ENCODE measurements at places on chromosomes 2 and 18.

- DNase-seq = no peak
These were observed 35.6 kb upstream of the TCF4 start for GRCh38 chr18:55623626-55624025.

DNA sequence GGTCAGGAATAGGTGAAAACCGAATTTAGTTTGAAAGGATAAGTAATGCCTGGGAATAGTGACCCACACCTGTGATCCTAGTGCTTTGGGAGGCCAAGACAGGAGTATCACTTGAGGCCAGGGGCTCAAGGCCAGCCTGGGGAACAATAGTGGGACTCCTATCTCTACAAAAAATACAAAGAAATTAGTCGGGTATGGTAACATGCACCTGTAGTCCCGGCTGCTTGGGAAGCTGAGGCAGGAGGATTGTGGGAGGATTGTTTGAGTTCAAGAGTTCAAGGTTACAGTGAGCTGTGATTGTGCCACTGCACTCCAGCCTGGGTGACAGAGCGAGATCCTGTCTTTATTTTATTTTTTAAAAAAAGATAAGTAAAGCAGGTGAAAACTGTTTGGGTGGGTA lies 3.8 kb upstream of the MYO1B start:
- no peak for DNase-seq

- no peak for DNase-seq
These were observed 287.9 kb upstream of the EPAS1 start for GRCh38 chr2:46009315-46009714.

DNA sequence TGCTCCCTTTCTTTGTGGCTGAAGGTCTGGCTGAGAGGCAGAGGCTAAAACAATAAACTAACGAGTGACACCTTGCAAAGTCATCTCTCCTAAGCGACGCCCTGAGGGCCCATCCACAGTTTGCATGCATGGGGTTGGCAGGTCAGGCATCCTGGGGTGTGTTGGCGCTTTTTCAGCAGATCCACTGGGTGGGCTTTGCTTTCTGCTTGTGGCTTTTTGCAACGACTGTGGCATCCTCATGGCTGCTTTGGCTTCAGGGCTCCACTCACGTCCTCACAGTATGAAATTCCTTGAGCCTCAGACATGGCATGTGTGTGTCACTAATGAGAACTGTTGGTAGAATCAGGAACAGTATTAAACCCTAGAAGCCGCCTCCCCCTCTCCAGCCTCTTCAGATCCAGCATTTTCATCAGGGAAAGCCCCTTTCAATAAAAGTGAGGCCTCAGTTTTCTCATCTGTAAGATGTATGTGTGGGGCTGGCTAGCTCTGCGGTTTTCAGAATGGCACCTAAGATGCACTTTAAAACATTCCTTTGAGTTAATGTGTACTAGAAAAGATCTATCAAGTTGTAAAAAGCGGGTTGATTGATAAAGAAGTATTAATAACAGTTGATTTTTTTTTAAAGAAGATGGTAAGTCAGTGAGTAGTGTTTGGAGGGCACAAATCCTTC lies 72.5 kb downstream of the SH3BP4 start:
- DNase-seq = no peak

GRCh38 chr2:203453858-203454451 lies 81.1 kb downstream of the RAPH1 start:
- DNase-seq = no peak

DNA sequence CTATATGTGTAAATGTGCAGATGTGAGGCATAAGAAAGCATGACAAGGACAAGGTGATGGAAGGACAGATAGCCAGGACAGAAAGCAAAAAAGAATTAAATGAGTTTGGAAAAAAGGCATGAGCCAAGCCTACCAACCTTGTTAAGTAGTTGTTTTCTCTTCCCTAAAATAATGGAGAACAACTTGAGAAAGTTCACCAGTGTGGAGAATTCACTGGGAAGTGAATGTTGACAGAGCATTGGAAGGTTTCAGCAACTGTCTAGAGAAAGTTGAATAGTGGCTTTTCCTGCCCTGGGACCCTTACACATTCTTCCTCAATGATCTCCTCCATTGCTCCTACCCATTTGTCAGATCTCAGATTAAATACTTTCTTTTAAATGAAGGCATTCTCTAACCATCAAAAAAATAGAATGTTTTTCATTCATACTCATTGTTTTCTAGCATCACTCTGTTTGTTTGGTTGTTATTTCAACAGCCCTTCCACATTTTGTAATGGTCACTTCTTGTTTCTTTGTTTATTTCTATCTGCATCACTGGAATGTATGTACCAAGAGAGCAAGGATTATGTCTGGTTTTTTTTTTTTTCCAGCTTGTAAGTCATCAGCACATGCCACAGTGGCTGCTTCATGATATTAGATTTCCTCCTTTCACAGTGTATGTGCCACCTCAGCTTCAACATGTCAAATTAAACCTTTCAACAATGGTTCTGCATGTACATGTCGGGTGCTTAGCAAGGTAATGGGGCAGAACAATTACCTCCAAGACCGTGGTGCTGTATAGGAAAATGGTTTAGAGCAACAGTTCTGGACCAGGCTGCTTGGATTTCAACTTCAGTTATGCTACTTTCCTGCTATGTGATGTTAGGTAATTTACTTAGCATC lies 586.0 kb upstream of the VRK2 start:
- no peak for DNase-seq

- no peak for DNase-seq
These were observed 29.0 kb downstream of the LPIN1 start for GRCh38 chr2:11775384-11775783.

DNA sequence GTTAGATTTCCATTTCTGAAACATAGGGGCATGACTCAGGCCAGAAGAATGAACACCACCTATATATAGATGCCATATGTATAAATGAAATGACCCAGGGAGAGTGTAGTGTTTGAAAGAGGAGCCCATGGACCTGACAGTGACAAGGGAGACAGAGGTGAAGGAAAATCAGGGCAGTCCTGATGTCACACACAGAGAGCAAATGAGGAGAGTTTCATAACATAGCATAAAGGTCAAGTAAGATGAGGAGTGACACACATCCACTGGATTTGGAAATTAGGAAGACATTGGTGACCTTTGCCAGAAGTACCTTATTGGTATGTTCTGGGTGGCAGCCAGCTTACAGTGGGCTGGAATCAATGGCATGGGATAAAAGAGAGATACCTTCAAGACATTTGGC lies 276.7 kb downstream of the ZNF385B start:
- DNase-seq = no peak

GRCh38 chr2:236644502-236644911 lies 74.9 kb downstream of the ACKR3 start:
- DNase-seq = no peak

- no peak for DNase-seq
These were observed 8.2 kb downstream of the ADRA2B start for GRCh38 chr2:96108151-96108540.

DNA sequence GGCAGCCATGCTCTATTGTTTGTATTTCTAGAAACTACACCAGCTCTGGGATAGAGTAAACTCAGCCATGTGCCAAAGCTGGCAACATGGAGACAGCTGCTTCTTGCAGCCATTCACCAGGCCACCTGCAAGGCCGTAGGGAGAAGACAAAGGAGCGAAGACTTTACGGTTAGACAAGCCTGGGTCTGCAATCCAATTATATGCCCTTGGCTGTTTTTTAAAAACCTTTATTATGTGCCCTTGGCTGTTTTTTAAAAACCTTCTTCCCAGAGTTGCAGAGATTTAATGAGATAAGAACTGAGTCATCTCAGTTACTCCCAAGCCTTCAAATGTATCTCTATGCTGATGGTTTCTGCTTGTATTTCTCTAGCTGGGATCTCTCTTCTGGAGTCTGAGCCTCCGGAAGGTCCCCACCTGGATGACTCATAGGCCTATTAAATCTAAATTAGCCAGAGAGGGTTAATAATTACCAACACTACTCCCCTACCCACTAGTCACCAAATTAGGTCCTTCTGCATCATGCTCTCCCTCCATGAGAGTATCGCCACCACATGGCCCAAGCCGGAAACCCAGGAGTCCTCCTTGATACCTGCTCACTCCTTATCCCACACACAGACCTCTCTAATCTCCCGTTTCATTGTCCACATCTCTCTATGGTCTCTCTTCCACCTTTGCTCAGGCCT lies 17.5 kb upstream of the DPP4 start:
- DNase-seq = no peak

DNA sequence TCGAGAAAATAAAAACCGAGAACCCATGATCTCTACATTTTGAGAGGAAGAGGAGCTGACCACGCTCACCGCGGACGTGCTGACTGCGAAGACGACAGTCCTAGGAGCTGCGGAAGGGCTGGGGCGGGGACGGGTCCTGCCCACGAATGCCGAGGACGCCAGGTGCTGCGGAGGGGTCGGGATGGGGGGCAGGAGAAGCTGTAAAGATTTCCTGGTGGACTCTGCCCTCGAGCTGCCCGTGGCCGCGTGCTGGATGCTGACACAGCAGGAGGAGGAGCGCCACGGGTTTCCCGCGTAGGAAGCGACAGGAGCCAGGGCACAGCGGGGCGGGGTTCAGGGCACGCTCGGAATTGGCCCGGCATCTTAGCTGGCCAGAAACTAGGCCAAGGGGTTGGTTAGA lies 22.2 kb downstream of the ZSCAN30 start:
- DNase-seq = no peak

GRCh38 chr2:767440-767839 lies 90.2 kb upstream of the TMEM18 start:
- no peak for DNase-seq

DNA sequence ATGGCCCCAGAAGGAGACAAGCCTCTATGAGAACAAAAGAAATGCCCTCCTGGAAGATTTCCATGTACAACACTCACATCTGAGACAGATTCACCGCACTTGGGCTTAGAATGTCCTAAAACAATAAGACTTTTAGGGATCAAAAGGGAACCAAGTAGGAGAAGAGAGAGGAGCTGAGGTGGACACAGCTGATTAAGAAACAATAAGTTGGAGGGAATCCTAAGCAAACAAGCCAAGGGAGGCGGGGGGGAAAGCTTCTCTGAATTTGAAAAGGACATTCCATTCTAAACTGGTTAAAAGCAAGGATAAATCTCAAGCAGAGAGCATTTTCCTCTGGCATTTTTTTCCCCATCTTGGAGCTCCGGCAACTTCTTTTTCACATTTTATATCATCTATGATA lies 9.9 kb downstream of the ACVR1 start:
- DNase-seq = no peak

- DNase-seq = no peak
These were observed 172.4 kb downstream of the ZNF516 start for GRCh38 chr18:76322686-76323085.

GRCh38 chr2:44075541-44075940 lies 79.8 kb upstream of the LRPPRC start:
- DNase-seq = no peak

GRCh38 chr2:100013892-100014677 lies 128.3 kb downstream of the AFF3 start:
- DNase-seq = no peak

- DNase-seq = no peak
These were observed 7.7 kb upstream of the DSG3 start for GRCh38 chr18:31439807-31440325.

DNA sequence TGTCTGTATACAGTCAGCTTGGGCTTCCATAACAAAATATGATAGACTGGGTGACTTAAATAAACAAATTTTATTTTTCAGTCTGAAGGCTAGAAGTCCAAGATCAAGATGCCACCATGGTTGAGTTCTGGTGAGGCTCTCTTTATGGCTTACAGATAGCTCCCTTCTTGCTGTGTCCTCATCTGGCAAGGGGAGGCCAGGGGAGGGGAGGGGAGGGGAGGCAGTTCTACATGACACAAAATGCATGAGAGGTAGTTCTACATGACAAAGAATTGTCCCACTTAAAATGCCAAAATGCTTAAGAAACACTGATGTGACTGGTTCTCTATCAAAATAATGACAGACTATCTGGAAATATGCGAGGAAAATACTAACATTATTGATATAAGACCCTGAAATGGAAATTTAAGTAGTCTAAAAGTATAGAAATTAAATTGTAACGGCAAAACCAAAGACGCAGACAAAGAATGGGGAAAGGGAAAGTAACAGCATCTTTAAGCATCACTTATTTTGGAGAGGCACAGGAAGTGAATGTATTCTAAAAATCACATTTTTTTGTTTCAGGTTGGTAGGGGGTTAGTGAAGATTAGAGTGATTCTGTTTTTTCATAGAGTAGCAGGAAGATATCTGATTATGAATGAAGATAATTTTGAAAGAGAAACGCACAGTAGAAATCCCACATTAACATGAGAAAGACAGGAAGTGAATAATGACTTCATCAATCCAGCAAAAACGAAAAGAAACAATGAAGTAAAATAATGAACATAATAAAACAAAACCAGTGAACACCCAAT lies 131.4 kb downstream of the STRN start:
- no peak for DNase-seq

DNA sequence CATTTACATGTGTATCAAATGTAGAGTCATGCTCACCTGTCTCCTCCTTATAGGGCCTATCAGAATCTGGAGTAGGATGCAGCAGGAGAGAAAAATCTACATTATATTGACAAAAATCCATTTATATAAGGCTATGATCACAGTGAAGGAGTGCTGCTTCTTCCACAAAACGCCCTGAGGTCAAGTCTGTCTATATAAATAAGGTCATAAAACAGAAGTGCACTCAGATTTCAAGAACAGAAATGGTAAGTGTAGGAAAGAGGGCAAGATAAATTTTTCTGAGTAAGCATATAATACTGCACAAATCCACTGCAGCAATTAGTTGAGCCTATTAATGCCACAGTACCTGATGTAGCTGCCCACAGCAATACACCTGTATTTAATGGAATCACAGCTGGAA lies 51.8 kb downstream of the COL5A2 start:
- DNase-seq = no peak

DNA sequence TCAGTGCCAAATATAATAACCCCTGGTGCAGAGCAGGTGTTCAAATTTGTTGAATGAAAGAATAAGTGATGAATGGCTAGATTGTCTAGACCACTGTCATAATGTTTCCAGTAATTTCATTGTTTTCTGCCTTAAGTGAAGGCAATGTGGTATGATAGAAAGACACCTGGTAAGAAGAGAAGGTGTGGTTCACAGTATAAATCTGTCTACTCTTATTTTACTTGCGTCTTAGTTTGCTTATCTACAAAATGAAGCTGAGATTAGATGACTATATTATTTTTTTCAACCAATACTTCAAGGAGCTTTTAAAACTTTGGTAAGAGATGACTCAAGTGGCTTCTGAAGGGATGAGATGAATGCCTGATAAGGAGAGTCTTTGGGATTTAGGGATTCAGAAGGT lies 788.4 kb downstream of the EPHA4 start:
- DNase-seq = no peak

DNA sequence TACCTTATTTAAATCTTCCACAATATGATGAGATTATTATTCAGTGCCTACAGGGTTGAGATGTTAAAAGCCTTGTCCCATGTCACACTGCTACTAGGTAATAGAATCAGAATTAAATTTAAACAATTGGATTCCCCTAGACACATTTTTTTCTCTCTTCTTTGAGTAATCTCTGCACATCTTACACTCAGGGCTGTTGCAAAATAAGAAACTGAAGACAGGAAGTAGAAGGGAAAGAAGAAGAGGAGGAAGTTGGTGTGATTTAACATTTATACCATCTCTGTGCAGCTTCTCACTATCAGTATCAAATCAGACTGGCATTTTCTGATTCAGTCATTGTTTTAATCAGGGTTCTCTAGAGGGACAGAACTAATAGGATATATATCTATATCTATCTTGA lies 677.6 kb downstream of the IRS1 start:
- no peak for DNase-seq

GRCh38 chr18:72727038-72727655 lies 140.6 kb downstream of the NETO1 start:
- no peak for DNase-seq

- DNase-seq = no peak
These were observed 4.8 kb upstream of the SNED1 start for GRCh38 chr2:240993446-240994170.
